ENCODE measurements at places on chromosomes 7 and 10.

- H3K27ac ChIP-seq = no peak overlapping the region
- no peak overlapping the region for H3K4me3 ChIP-seq
- peaks cover 17% of the 10 kb centered on the region for H3K4me1 ChIP-seq
- DNase-seq = no peak
Measured at GRCh38 chr7:100884736-100885439, 4.6 kb downstream of the UFSP1 start.

DNA sequence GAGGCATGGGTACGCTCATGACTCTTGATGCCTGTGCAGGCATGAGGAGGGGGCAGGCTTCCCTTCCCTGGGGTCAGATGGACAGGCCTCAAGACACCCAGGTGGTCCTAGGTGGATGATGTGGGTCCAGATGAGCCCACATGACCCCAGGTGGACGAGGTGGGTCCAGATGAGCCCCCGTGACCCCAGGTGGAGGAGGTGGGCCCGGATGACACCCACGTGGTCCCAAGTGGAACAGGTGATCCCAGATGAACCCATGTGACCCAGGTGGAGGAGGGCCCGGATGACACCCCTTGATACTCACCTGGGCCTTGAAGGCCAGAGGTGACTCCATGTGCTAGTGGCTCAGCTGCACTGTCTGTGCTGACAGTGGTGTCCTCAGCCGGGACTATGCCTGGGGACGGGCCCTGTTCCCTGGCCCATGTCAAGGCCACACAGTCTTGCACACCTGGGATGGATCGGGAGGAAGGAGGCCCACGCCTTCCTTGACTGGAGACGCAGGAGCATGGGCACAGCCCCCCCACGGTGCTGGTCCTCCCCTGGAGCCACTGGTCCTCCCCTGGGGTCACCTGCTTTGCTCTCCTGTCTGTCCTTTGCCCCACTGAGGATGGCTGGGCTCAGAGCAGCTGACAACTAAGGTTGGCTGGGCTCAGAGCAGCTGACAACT is 3.2 kb downstream of the PRAP1 start:
- no peaks in the 10 kb centered on the region for H3K4me1 ChIP-seq
- DNase-seq = no peak
- H3K27me3 ChIP-seq = no peaks in the 10 kb centered on the region
- H3K36me3 ChIP-seq = no peaks in the 10 kb centered on the region

DNA sequence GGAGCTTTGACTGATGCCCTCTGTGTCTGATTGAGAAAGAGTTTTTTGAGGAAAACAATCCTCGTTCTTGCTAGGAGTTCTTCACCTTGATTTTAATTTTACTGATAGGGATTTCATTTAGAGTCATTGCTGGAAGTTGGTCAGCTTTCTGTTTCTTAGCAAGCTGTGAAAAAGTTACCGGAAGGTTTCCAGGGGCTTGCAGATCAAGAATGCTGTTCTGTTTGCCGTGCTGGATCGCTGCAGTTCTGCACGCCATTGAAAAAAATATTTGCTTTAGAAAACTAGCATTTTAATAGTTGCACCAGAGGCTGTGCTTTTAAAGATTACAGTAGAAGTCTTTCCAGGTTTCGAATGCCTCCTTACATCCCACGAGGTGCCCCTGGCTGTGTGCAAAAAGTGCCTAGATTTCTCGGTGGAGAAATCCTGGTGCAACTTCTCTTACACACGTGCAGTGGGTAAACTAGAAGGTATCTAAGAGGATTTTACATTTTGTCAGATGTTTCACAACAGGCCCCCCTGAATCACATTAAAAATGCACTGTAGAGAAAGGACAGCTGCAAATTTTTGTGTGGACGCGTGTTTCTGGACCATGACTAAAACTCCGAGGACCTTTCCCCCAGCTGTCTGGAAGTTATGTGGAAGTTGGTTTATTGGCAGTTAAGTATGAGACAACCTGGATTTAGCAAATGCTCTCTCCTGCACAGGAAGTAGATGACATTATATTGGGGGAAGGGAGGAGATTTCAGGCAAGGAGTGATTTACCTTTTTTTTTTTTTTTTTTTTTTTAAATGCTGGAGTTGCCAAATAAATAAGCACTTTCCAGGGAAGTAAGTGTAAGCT is 5.8 kb downstream of the TCF7L2 start:
- no peak overlapping the region for H3K27ac ChIP-seq
- no peaks in the 10 kb centered on the region for H3K36me3 ChIP-seq
- H3K4me3 ChIP-seq = no peak overlapping the region

DNA sequence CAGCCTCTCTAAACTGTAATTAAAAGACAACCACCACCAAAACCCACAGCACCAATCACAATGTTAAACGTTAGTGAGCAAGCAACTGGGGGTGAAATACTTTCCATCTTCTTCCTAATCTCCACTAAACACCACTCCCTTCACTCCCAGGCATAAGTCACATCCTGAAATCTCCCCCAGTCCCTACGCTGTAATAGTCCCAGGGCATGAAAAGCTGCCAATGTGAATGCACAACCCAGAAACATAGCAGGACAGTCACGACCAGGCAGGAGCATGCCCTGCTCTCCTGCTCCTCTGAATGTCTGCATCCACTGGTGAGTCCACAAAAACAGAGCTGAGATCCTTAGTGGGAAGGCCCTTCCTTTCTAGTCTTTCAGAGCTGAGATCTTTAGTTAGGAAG is 288.9 kb downstream of the PARD3 start:
- DNase-seq = no peak
- no peak overlapping the region for H3K4me3 ChIP-seq
- H3K4me1 ChIP-seq = peaks cover 7% of the 10 kb centered on the region
- H3K27ac ChIP-seq = no peak overlapping the region

- no peaks in the 10 kb centered on the region for H3K36me3 ChIP-seq
- no peak overlapping the region for H3K4me3 ChIP-seq
- H3K27ac ChIP-seq = no peak overlapping the region
- H3K4me1 ChIP-seq = no peaks in the 10 kb centered on the region
- no peaks in the 10 kb centered on the region for H3K27me3 ChIP-seq
- no peak for DNase-seq
Measured at GRCh38 chr7:79716329-79716728, 262.9 kb upstream of the MAGI2 start.

Data from GM12878 (cell line).